ENCODE measurements at places on chromosomes 1 and 21.

DNA sequence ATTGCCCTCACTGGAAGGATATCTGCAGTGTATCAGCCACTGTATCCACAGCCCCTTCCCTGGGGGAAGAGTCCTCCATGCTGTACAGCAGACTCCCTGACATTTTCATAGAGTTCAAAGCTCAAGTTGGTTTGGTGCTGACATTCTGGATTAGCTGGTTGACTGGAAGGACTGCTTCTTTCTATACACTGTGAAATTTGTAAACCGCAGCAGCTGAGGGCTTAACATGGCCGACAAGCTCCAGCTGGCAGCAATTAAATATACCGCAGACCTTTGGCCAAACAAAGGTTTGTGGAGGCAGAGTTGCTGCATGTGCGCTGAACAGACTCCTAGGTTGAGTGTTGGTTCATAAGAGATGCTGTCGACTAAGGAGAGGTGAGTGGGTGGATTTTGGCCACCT is 126.4 kb downstream of the DHRS3 start:
- DNase-seq, result no peak

DNA sequence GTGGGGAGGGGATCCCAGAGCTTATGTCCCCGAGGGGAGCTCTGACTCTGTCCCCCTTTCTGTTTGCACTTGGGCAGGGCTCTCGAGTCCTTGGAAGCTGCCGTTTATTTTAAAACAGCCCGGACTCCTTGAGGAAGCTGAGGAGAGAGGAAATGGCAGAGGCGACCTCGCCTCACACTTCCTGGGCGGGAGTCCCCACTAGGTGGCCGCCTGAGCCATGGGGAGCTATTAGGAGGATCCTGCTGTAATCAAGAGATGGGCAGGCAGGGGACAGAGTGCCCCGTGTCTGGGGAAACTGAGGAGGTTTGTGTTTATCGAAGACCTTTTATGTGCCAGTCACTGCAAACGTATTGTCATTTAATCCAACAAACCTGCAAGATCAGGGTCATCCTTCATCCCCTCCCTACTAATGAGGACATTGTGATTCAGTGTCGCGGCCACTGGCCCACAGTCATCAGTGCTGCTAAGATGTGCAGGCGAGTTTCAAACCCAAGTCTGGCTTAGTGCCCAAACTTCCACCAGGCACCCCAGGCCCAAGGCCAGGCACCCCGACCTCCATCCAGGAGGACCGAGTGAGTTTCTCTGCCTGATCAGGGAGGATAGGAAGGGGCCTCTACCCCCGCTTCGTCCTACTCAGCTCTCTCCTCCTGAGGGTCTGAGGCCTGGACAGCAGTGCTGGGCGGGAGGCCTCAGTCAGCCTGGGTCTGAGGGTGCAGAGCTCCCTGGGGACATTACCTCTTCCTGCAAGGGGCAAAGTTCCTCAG is 316.9 kb upstream of the VAMP3 start:
- DNase-seq, result no peak

- DNase-seq, result no peak
Measured at GRCh38 chr1:16152481-16153087, 3.3 kb downstream of the EPHA2 start.

DNA sequence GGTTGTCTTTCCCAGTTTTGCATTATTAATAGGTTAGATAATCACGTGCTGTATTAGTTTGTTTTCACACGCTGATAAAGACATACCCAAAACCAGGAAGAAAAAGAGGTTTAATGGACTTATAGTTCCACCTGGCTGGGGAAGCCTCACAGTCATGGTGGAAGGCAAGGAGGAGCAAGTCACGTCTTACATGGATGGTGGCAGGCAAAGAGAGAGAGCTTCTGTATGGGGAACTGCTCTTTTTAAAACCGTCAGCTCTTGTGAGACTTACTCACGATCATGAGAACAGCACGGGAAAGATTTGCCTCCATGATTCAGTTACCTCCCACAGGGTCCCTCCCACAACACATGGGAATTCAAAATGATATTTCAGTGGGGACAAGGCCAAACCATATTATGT is 2.3 kb upstream of the VCAM1 start:
- no peak for DNase-seq

GRCh38 chr1:22317231-22317919 is 134.3 kb upstream of the ZBTB40 start:
- no peak for DNase-seq

- DNase-seq, result no peak
Measured at GRCh38 chr1:161933592-161934588, 89.8 kb downstream of the OLFML2B start.

DNA sequence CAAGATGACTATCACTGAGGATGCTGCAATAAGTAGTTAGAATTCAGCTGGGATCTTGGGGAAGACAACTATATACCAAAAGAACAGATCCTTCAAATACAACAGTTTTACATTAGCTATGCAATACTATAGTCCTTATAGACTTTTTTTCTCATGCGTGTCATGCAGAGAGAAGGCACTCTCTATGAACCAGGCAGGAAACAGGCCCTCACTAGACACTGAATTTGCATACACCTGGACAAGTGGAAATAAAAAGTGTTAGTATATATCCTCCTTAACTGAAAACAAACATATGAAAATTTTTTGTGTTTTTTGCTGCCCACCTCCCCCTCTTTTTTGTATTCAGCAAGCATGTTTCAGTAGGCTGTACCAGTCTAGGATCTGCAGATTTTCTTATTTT is 29.9 kb downstream of the TMCO1 start:
- DNase-seq, result no peak

GRCh38 chr1:82094136-82094535 is 293.4 kb downstream of the ADGRL2 start:
- DNase-seq, result no peak

GRCh38 chr1:212759683-212760082 is 31.9 kb downstream of the NSL1 start:
- DNase-seq, result no peak

DNA sequence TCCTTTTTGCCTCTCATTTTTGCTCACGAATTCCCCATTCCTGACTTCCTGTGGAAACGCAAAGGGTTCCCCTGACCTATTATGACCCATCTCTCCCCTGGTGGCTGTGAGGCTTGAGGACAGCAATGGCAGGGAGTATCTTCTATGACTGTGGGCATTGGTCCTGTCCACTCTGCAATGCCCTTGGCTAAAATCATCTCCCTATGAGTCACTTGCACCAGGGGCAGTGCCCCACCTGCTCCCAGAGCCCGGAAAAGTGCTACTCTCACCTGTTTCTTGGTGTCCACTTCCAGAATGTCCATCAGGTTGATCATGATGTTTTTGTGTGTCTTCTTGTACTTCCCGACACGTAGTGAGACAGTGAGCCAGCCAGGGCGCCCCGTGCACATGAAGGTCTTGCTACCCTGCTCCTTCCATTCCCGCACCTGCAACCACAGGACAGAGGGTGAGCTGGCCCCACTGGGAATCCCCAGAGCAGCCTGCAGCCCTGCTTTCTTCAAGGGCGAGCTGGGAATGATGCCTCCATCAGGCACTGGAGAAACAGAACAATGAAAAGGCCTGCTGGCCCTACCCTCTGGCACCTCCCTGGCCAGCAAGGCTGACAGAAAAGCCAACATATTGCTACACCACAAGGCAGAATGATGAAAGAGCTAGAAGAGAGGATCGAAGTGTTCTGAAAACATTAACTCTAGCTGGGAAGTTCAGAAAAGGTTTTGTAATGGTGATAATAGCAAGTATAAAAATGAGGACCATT is 3.5 kb downstream of the DHCR24 start:
- DNase-seq, result no peak

DNA sequence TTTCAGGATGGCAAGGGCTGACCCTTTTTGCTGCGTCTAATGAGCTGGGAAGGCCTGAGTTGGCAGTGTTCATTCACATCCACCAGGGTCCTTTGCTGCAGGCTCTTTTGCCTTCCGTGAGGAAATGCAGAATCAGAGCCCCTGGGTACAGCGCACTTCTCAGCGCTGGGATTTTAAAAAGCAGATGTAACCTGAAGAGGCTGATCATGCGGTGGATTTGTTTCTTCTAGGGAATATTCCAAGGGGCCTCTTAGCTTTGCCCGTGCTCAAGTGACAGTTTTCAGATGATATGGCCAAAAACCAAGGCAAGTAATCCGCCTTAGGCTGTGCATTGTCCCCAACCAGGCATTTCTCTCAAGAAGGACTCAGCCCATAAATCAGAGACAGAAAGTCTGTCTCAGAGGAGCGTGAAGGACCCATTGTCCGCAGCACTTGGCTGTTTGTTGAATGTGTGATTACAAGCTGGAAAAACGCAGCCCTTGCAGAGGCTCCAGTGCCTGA is 237.6 kb downstream of the PTPRC start:
- DNase-seq, result no peak

DNA sequence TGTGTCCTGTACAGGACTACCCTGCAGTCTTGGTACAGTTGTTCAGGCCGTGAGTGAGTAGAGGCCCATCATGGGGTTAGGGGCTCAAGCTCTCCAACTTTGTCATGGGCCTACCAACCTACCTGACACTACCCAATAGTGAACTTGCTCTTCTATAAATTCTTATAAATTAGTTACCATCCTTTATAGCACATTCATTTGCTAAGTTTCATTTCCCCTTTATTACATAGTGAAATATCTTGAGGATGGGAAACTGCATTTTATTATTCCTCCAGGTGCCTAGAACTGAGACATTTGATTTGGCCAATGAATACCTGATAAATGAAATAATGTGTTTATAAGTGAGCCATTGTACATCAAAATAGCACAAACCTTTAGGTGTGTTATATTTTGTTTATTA is 9.1 kb upstream of the CTH start:
- DNase-seq, result no peak

GRCh38 chr1:237763751-237764150 is 127.0 kb downstream of the ZP4 start:
- DNase-seq, result no peak

GRCh38 chr1:27686223-27686990 is 14.4 kb upstream of the IFI6 start:
- no peak for DNase-seq

- no peak for DNase-seq
Measured at GRCh38 chr1:246104927-246105326, 402.2 kb downstream of the SMYD3 start.

DNA sequence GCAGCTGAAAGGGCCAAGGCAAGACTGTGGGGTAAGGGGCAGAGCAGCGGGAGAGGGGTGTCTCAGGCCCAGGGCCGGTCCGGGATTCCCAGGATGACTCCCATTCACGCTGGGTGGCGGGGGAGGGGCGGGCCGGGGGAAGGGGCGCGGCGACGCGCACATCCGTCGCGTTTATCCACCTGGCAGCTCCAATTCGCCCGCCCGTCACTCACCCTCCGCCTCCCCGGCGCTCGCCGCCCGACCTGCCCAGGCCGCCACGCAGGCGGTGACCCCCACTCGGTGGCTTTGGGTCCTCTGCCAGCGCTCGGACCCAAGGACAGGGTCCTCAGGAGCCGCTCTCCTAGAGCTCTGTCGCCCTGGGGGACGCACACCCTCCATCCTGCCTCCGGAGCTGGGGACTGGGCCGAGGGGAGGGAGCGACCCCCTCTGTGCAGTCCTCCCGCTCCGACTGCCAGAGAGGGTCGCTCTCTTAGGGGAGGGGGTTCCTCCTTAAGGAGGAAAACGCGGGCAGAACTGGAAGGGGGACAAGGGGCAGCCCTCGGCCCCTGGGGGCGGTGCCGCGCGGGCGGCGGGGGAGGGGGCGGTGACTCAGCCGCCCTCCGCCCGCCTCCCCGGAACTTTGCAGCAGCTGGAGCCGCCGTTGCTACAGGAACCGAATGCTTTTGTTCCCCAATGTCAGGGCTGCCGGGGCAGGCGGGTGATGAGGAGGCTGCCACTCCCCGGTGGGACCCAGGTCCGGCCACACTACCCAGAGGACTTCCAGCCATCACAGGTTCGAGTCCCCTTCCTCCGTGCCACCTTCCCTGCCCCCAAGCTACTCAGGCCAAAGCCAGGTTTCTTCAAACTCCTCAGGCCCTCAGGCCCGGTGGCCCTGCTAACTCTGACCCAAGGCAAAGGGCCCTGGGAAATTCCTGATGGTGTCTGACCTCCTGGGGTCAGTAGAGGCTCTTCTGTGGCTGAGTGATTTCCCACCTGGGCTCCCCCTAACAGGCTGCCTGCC is 3.4 kb downstream of the ADGRB2 start:
- DNase-seq, result peak; percentile 34

- no peak for DNase-seq
Measured at GRCh38 chr1:41528106-41528505, 43.6 kb upstream of the EDN2 start.

DNA sequence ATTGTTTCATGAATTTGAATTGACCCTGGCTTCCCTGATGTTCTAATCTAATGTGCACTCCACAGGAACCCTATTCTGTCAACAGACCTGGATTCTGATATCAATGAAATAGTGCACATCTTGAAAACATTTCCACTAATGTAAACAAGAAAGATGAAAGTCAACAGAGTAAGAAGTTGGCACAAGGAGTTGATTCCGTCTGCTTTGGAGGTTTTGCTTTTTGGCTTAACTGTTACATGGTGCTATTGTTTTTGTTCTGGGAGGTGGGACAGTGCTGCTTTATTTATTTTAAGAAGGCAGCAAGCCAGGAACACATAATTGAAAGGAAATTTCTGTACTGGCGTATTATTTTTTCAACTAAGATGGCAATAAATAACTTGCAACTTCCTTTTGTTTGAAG is 73.3 kb downstream of the LEPR start:
- no peak for DNase-seq

- no peak for DNase-seq
Measured at GRCh38 chr21:39012326-39013230, 170.7 kb downstream of the PSMG1 start.

DNA sequence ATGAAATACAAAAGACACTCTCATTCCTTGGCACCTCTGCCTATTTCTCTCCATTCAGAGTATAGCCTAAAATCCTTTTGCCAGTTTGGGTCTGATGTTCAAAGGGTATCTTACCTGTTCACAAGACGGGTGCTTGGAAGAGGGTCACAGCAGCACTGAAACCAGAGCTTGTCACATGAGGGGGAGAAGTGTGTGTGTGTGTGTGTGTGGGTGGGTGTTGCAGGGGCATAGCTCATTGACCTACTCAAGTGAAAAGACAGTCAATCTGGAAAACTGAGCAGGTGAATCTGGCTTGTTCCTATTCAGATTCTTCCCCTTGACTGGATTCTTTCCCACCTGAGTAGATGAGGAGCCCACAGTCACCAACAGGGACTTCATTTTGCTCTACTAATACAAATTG is 63.9 kb downstream of the KCTD3 start:
- no peak for DNase-seq

GRCh38 chr1:55246896-55247295 is 31.7 kb upstream of the USP24 start:
- DNase-seq, result no peak

GRCh38 chr1:61687901-61688300 is 37.0 kb downstream of the TM2D1 start:
- DNase-seq, result no peak

- no peak for DNase-seq
Measured at GRCh38 chr1:30187413-30188023, 535.9 kb downstream of the MATN1 start.

GRCh38 chr1:237864338-237865244 is 26.1 kb downstream of the ZP4 start:
- no peak for DNase-seq

GRCh38 chr21:21631961-21632360 is 633.8 kb downstream of the NCAM2 start:
- DNase-seq, result no peak

- no peak for DNase-seq
Measured at GRCh38 chr1:12191242-12192032, 24.6 kb downstream of the TNFRSF1B start.

GRCh38 chr1:56509713-56510641 is 69.4 kb downstream of the PLPP3 start:
- no peak for DNase-seq
